PC-9 (cell line): ENCODE measurements at places on chromosomes 2 and 18.

- peak; percentile 93 for DNase-seq
These were observed 24.7 kb upstream of the AGAP1 start for GRCh38 chr2:235468978-235469655.

GRCh38 chr18:8860845-8861642 lies 155.7 kb downstream of the MTCL1 start:
- DNase-seq, result peak; percentile 42

DNA sequence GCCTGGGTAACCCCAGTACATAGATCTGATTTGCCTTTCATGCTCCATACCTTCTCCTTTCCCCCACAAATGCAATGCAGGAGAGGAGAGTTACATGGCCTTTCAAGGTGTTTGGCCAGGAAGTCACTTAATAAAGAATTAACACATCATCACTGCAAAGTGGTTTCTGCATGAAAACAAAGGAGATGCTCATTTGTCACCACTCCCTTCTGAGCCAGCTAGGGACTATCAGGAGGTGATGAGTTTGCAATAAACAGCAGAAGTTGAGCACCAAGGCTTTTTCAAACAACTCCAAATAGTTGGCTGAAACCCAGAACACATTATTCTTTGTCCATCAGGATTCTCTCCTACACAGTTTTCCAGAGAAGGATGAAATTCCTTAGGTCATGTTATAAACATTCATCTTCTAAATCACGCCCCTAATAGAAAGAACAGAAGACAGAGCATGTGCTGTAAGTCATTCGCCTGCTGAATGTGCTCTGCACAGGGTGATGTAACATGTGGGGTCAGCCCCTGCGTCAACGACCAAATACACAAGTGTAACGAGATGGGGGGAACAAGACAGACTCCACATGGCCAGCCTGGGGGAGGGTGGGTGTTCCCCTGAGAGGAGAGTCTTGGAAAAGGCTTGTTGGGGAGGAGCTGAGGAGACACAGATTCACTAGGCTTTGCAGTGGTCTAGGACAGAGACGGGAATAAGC lies 87.3 kb upstream of the RMDN2 start:
- DNase-seq, result no peak

DNA sequence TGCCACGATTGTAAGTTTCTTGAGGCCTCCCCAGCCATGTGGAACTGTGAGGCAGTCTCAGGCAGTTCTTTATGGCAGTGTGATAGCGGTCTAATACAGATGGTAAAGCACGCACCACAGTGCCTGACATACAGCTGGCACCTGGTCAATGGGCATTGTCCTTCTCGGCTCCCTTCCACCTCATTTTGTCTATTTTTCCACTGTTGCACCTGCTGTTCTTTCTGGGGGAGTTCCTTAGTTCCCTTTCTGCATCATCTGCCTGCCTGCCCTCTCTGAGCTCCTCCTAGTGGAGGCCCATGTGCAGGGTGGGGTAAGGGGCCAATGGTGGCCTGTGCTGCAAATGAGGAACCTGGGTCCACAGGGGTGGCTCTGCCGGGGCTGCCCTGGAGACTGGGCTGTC lies 157.6 kb downstream of the LPIN1 start:
- DNase-seq, result no peak

GRCh38 chr18:4433717-4434116 lies 21.4 kb downstream of the DLGAP1 start:
- no peak for DNase-seq

DNA sequence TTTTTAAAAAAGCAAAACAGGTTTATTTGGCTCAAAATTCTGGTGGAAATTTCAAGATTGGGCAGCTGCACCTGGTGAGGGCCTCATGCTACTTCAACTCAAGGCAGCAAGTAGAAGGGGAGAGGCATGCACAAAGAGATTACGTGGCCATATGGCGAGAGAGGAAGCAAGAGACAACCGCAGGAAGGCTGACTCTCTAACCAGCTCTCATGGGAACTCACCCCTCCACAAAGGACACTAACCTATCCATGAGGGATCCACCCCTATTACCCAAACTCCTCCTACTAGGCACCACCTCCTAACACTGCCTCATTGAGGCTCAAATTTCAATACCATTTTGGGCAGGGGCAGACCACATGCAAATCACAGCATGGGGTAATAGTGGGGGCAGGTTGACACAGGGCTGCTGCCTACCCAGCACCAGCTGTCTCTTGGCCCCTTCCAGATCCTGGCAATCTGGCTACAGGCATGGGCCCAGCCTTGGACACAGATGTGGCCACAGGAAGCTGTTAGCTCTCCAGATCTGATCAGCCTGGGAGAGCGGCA lies 2.0 kb upstream of the CAPN10 start:
- no peak for DNase-seq

GRCh38 chr2:71453404-71454220 lies at the start of gene DYSF:
DYSF (plus strand) TSS chr2:71453561.
- peak; percentile 69 for DNase-seq

GRCh38 chr2:45494978-45495293 lies 116.1 kb downstream of the SRBD1 start:
- no peak for DNase-seq

DNA sequence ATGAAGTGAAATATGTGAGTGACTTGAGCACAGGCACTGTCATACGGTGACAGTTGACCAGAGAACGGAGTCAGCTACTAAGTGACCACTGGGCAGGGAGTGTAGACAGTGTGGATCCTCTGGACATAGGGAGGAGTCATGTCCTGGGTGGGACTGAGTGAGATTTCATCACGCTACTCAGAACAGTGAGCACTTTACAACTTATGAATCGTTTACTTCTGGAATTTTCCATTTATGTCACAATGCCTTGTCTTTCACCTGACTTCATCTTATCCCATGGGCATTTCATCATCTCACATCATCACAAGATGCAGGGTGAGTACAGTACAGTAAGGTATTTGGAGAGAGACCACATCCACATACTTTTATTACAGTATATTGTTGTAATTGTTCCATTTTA lies 29.0 kb downstream of the PTPRM start:
- no peak for DNase-seq

DNA sequence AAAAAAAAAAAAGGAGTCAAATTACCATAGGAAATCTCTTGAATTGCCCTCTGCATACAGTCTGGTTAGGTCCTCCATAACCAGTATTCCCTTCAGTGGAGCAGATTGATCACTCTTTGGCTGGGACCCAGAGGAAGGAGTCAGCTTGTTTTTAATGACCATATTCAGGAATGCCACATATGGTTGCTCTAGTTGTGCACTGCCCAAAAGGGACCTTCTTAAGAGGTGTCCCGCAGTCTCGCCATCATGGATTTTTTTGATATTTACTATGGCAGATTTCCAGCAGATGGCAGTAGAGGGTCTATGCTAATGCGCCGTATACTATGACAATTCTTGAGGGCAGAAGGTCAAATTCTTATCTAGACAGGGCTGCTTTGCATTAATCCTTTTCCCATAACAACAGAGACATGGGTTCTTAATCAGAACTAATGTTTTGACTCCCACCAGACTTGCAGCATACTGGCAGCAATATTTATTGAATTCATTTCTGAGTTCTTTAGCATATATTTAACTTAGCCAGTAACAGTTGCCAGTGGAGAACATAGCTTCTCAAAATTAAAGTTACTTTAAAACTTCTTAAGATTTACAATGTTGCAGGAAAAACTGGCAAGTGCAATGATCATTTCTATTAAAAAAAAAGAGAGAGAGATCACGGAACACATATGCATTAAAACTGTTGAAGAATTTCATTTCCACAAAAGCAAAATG lies 31.8 kb upstream of the INPP4A start:
- peak; percentile 69 for DNase-seq

DNA sequence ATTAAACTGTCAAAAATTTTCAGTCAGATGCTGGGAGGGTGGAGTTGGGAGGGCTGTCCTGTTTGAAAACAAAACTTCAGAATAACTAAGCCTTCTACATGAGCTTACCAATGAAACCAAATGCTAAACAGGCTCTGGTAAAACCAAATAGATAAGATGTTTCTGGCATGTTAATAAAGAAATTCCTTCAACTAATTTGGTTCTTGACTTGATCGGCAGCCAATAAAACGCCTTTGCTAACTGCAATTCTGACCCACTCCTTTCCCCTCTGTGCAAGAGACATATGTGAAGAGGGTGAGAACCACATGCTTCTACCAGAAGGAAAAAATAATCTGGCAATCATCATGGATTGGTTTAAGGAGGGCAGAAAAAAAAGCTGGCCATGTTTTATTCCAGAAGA lies 20.9 kb downstream of the MAP4K3 start:
- DNase-seq, result no peak

DNA sequence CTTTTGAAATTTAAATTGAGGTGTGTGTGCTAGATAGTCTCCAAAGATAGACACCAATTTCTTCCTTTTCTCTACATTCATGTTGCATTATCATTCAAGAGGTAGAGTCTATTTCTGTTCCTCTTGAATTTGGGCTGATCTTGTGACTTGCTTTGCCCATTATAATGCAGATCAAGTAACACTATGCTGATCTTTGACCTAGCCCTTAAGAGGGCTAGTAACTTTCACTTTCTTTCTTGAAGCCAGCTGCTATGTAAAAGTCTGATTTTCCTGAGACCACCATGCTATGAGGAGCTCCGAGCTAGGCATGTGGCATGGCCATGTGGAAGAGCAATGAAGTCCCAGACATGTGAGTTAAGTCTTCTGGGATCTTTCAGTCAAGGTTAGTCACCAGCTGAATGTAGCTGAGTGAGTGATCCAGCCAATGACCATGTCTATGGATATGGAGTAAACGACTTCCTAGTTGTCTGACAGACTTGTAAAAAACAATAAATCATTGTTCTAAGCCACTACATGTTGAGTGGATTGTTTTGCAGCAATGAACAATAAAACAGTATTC lies 189.4 kb upstream of the CWC22 start:
- no peak for DNase-seq

DNA sequence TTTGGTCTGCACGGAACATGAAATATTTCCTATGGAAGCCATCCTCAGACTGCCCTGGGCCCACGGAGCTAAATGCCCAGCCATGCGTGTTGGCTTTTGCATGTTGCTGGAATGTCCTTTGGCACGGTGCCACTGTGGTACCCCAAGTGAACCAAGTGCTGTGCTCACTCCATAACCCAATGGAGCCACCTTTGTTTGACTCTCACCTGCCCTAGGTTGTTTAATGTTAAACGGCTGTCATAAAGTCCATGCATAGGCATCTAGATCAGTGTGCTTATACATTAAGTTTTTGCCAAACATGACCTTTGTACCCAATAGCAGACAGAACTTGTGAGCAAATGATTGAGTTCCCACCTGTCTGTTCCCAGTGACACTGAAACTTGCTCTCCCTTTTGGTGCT lies 59.9 kb upstream of the TMEM87B start:
- DNase-seq, result no peak

GRCh38 chr2:134823431-134823830 lies 15.0 kb upstream of the ACMSD start:
- no peak for DNase-seq

GRCh38 chr2:130790804-130791616 lies 35.7 kb downstream of the AMER3 start:
- no peak for DNase-seq

DNA sequence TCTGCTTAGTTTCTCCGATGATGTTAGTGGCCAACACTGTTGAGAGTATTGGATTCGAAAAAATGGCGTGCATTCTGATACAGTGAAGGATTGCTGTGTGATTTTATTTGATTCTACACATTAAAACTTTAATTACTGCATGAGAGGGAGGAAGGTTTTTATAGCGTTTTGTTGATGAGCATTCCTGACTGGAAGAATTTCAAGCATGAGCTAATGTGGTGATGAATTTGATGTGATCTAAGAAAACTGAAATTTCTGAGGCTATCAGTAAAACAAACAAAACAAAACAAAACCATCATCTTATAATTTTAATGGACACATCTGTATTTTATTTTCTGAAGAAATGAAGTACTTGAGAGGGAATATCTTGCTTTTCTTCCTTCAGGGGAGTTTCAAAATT lies 59.6 kb downstream of the ITGB6 start:
- DNase-seq, result no peak

- DNase-seq, result no peak
These were observed 84.9 kb downstream of the DGKD start for GRCh38 chr2:233439191-233439590.

DNA sequence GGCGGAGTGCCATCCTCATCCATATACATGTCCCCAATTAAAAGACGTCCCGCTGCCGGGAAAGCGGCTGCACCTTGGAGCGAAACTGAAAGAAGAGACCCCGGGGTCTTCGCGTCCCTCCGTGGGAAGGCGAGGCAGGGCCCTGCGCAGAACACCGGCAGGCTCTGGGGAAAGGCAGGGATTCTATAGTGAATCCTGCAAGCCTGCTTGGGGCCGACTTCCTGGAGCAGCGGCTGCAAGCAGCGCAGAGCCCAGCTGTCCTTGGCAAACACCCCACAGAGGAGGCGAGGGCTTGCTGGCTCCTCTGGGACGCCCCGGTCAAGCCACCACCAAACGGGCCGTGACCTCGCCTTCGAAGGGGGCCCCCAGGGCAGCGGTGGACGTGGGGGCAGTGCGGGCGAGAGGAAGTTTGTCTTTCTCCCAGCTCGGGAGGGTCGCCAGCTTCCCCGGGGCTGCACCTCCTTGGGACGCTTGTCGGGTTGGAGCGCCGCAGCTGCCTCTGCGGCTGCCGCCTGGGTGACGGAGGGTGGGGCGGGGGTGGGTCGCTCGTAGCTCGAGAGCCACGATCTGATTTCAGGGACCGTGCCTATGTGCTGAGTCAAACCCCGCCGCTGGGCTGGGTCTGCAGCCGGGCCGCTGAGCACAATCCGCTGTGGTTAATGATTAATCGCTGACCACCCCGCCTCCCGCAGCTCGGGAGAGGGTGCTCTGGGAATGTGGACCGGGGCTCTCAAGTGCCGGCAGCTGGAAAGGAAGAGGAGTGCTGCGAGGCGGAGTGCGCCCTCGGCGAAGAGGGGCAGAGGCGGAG lies 486 bp upstream of the GPR39 start:
- peak; percentile 97 for DNase-seq

DNA sequence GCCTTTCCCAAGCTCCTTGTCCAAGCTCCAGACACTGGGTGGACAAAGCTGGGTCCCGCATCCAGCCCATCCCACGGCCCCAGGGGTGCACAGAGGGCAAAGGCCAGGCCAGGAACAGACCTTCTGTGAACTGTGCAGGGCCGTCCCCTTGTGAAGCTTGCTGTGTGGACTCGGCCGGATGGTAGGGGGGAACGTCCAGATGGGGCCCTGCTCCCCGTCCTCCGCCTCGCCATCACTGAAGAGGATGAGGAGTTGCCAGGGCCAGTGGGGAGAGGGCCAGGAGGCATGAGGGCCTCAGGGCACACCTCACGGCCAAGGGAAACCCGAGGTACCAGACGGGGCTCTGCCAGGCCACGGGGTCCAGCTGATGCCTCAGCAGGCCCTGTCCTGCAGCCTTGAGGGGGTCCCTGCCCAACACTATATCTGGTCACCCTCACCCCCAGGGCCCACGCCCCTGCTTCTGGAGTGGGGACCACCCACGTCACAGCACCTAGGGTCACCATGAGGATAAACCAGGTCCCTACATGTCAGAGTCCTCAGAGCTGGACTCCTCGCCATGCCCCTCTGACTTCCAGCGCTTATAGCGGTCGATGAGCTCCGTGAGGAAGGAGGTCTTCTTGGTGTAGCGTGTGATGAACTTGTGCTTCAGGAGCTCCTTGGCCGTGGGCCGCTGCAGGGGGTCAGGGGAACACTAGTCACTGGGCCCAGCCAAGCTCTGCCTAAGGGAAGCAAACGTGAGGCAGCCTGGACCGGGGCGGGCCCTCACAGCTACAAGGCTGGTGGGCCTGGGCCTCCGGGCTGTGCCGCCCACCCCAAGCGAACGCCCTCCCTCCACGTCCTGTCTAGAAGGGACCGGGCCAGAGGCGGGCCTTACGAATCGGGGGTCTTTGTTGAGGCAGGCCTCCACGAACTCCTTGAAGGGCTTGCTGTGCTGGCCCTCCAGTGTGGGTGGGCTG lies 10.0 kb downstream of the STK25 start:
- DNase-seq, result no peak

- DNase-seq, result no peak
These were observed 342.9 kb downstream of the MYCN start for GRCh38 chr2:16283071-16283850.
